Cortex of kidney (tissue), 1 donor: ENCODE measurements at places on chromosomes 2 and 18.

- no peak for DNase-seq
Observed at GRCh38 chr2:218257390-218257981, 3.3 kb upstream of the GPBAR1 start.

- DNase-seq = no peak
Observed at GRCh38 chr2:14297340-14297739, 335.2 kb upstream of the LRATD1 start.

DNA sequence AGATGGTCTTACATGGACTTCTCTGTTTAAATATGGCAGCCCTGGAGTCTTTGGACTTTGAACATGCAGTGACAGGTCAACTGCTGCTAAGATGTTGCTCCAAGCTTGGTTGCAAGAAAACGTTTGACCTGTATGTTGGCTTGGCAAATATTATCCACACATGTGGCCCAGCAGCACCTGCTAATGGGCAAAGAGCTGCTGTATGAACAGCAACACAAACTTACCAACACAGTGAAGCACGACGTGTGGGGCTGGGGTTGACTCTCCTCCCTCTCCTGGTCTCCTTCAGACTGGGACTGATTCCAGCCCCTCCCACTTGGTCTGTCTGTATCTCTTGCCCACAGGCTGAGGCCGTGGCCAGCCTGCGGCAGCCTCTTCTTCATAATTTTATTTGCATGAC is 3.8 kb downstream of the KCNE4 start:
- DNase-seq = no peak

GRCh38 chr2:240903191-240904060 is 2.7 kb upstream of the CROCC2 start:
- DNase-seq = no peak

GRCh38 chr2:201157694-201158093 is 25.2 kb upstream of the CASP10 start:
- DNase-seq = no peak

DNA sequence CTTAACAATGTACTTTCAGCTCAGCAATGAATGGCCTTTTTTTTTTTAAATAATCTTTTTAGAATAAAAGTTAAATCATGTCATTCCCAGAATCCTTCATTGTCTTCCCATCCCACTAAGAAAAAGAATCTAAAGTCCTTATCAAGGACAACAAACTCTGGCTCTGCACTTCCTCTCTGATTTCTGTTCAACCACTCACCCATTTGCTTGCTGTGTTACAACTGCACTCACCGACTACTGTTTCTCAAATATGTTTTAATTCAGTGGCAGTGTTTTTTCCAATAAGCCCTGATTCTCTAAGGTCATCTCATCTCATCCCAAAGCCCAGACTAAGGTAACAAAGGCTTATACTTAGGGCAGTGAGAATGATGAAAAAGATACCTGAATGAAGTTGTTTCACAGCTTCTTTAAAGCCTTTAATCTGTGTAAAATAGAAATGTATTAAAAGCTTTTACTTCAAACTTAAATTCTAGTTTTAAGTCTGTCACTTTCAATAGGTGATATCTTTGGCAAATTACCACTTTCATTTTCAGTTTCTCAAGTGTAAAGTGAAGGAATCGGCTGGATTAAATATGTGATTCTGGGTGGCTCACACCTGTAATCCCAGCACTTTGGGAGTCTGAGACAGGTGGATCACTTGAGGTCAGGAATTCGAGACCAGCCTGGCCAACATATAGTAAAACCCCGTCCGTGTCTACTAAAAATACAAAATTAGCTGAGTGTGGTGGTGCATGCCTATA is 87.6 kb downstream of the RBBP8 start:
- no peak for DNase-seq

- DNase-seq = no peak
Observed at GRCh38 chr2:74227646-74228045, 29.2 kb downstream of the MTHFD2 start.

- no peak for DNase-seq
Observed at GRCh38 chr2:1418566-1418965, 5.3 kb downstream of the TPO start.

GRCh38 chr2:218327451-218328210 is 29.0 kb upstream of the CATIP start:
- no peak for DNase-seq

DNA sequence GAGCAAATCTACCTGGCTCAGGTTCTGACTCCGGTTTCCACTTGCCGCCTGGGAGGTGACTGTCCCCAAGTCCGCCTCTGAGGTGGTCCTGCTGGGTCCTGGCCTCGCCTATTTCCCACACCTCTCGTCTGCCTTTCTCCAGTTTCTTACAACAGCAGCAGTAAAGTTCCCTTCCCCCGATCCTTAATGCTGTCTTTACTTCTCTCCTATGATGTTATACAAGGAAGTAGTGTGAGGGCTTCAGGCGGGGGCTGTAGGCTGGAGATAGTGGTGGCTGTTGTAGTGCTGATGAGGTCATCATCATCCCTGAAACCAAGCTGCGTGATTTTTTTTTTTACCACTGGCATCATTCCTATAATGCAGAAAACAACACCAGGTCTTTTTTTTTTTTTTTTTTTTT is 18.9 kb downstream of the TGIF1 start:
- DNase-seq = no peak

DNA sequence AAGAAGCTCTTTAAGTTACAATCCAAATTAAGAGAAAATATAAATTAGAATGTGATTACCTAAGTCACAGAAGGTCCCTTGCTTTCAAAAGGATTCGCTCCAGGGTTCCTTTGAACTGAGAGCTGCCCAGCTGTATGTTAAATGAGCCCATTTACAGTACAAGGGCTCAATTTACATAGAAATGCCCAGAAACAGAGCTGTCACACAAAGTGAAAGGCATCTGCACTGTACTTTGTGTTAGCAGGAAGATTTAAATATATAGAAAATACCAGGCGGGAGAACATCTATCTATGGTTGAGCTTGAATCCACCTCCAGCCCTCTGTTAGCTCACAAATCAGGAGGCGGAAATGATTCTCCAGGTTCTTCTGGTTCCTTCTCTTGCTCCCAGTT is 272.9 kb downstream of the PAX3 start:
- no peak for DNase-seq

DNA sequence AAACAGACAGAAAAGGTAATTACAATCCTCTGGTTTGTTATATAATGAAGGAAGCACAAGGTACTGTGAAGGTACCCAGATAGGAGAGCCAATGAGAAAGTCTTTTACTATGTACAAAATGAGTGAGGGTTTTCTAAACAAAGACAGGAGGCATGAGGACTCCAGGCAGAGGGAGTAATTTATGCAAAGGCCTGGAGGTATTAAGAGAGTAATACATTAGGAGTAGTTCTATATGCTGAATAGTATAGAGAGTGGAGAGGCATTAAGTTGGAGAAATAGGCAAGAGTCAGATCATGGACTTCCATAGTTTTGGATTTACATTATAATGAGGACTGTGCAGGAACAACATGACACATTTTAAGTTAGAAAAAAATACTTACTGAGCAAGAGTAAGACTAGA is 216.0 kb downstream of the SCG2 start:
- no peak for DNase-seq

GRCh38 chr2:114550895-114551793 is 108.7 kb downstream of the DPP10 start:
- DNase-seq = no peak

DNA sequence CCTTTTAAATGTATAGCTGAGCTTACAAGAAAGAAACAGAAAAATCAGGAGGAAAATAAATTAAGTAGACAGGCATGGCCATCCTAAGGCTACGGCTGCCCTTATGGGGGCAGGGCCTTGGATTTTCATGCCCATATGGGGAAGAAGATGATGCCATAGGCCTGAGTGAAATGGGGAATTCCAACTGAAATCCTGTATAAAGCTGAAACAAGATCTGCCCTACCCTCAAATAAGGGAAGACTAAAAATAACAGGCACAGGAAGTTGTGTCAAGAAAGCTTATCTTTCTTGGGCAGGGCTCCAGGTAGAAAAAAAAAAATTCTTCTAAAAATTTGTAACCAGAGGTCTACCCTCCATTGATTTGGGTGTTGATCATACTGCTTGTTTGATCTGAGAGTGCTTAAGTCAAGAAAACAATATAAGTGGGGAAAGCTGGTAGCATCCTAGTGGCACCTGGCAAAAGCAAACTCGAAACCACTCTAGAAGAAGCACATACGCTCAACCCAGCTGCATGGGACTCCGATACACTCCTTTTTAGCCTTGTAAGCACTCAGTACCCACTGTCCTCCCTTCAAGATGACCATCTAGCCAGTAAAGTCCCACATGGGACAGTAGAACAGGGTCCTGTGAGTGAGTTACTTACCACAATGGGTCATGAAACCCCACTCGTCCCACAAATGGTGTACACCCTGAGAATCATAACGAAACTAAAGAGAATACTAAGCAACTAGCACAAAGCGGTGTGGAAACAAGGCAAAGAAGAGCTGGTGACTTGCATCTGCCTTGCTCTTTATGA is 22.3 kb downstream of the DNAH7 start:
- DNase-seq = no peak

DNA sequence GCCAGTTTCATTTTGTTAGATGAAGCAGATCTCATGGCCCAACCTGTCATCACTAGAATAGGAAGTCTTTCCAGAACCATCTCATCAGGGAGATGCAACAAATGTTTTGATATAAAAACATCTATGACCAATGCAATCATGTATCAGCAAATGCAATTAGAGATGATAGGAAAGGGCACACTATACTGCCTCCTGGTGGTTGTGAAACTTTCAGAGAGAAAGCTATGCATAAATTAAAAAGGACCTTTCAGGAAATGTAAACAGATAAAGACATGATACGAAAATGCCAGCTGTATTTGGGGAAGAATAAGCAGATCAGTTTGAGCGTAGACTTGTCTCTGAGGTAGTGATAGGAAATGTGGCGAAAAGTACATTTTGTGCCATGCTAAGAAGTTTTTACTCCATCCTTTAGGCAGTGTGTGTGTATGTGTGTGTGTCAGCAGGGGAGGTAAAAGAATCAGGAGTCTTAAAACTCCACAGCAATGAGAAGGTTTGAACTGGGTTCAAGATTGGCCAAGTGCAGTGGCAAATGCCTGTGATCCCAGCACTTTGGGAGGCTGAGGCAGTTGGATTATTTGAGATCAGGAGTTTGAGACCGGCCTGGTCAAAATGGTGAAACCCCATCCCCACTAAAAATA is 479.3 kb downstream of the CPS1 start:
- DNase-seq = no peak

- no peak for DNase-seq
Observed at GRCh38 chr2:236619910-236620612, 50.4 kb downstream of the ACKR3 start.

GRCh38 chr2:14601156-14601770 is 31.3 kb upstream of the LRATD1 start:
- no peak for DNase-seq

DNA sequence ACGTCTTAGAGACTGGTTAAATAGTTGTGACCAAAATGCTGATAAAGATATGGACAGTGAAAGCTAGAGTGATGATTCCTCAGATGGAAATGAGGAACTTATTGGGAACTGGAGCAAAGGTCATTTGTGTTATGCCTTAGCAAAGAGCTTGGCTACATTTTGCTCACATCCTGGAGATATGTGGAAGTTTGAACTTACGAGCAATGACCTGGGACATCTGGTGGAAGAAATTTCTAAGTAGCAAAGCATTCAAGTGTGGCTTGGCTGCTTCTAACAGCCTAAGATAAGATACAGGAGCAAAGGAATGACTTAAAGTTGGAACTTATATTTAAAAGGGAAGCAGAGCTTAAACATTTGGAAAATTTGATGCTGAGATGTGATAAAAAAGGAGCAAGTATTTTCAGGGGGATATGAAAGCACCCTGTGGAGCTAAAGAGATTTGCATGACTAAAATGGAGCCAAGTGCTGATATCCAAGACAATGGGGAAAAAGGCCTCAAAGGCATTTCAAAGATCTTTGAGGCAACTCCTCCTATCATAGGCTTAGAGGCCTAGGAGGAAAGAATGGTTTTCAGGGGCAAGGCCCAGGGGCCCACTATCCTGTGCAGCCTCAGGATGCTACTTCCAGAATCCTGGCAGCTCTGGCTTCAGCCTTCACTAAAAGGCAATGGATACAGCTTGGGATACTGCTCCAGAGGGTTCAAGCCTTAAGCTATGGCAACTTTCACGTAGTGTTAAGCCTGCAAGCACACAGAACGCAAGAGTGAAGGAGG is 124.1 kb upstream of the KLHL14 start:
- no peak for DNase-seq

- DNase-seq = no peak
Observed at GRCh38 chr18:49849331-49850217, 36.2 kb upstream of the ACAA2 start.

- DNase-seq = no peak
Observed at GRCh38 chr2:156459720-156460119, 23.5 kb downstream of the GPD2 start.
